NCI-H187 (cell line): ENCODE measurements at places on chromosomes 2 and 18.

DNA sequence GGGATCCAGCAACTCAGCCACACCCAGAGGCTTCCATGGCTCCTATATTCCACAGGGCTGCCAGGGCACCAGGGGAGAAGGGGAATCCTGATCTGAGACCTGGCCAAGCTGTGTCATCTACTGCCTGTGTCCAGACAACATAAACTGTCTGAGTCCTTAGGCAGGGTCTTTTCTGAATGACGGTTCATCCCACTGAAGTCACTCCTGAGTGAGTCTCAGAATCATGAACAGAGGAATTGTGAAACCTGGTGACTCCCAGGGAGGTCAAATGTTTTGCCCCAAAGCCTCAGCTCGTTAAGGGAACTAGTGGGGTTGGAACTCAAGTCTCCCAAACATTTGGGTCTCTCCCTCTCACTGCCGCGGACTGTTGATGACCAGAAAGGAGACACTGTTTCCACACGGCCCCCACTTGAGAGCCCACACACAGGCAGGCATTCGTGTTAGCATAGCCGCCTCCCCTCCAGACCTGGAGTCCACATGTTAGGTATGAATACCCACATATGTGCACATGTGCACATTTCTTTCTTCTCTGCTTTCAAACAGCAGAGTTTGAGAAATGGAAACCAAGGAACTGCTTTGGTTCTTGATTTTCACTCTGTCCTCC is 125.0 kb upstream of the MSH6 start:
- no peak for DNase-seq

GRCh38 chr2:10412380-10412779 is 35.7 kb downstream of the ODC1 start:
- DNase-seq: no peak

GRCh38 chr2:59150217-59150849 is 909.2 kb upstream of the FANCL start:
- no peak for DNase-seq

- no peak for DNase-seq
Measured at GRCh38 chr18:475202-476031, 25.1 kb downstream of the COLEC12 start.

DNA sequence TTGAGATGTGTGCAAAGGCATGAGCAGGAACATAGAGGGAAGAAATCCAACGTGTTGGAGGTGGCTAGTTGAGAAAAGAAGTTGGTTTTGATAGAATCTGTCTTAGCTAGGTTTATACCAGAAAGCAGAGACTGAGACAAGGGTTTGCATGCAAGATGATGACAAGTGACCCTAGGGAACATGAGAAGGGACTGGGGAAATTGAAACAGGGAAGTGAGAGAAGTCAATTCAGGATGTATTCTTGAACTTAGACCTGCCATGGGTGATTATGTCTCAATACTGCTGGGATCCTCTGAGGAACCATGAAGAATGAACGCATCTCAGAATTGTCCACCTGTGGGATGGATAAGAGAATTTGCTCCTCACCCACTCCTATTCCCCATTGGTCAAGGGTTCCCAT is 20.5 kb downstream of the IL36A start:
- DNase-seq: no peak

DNA sequence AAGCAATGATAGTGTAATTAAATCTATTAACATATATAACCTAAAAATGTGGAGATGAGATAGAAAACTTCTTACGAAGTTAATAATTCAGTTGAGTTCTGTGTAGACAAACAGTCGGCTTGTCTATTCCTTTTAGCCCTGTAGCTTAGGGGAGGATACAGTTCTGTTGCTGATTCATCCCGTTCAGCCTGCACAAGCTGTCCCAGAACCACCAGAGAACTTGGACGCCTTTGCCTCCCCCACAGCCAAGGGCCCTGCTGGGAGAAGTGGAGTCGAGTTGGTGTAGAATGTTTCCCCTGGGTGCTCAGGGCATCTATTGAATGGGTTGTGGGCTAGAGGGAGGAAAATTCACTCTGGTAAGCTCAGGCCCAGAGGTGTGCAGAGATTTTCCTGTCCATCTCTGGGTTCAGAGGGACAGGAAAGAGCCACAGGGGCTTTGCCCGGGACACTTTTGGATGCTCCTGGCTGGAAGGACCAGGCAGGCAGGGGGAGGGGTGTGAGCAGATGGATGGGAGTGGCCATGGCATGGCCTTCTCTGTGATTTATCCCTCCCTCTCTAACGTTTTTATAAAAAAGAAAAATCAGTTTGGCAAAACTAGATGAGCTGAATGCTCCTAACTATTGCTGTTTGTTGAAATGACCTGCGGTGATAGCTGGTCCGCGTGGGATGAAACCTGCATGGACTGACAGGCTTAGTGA is 42.8 kb upstream of the GALR1 start:
- no peak for DNase-seq
